SW 1271 (cell line): ENCODE measurements at places on chromosomes 1 and 21.

DNA sequence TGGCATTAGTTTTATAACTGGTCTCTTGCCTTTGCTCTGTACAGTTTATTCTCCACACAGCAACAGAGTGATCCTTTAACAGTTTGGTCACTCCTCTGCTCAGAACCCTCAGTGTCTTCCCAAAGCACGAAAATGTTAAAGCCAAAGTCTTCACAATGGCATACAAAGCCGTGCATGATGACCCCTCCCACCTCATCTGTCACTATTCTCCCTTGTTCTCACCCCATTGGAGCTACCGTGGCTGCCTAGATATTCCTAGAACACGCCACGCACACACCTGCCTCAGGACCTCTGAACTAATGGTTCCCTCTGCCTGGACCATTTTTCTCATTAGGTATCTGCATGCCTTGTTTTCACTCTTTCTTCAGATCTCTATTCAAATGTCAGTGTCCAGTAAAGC is 8.6 kb upstream of the SEMA4A start:
- no peak for DNase-seq

DNA sequence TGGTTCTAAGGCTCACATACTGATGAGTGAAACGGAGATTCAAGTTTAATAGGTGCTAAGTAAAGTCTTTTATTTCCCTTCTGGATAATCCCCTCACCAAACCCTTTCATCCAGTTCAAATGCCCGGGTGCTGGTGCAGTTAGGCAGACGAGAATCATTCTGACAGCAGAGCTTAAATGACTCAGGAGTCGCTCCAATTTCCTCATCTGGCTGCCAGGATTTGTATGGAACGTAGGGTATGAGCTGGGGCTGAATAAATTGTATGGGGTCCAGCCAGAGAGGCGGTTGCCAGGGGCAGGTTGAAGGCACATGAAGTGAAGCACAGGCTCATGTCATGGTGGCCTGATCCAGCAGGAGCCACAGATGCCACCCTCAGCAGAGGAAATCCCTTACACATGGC is 76.0 kb downstream of the PAPPA2 start:
- no peak for DNase-seq

DNA sequence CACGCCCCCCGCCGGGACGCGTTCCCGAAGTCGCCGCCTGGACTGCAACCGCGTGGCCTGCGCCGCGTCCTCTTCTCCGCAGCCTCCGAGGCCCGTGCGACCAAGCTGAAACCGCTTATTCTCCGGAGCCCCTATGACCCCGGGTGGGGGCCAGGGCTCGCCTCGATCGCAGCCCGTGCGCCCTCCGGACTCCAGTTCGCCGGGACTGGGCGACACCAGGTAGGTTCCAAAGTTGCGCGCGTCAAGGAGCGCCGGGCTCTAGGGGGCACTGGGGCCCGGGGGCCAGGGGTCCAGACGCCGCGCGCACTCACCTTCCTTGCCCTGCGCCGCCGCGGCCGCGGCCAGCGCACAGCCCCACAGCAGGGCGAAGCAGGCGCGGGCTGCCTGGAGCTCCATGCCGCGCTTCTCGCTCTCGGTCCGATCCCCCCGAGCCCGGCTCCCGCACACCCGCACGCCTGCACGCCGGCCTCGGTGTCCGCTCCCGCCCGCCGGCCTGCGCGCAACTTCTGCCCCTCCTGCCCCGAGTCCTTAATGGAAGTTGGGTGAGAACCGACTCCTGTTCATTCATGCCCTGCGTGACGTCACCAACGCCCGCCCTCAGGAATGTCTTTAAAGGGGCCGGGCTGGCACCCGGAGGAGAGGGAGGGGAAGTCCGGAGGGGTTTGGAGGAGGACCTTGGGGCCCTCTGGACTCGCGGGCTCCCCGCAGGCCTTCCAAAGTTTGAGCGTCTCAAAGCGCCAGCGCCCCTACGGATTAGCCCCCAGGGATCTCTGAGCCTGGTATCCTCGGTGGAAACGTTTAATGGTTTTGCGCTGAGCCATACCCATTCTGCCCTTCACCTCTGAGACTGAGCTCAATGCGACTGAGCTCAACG is at the start of gene EPHA2:
Gene EPHA2, minus strand, starts transcription at position 533 of the 874 bp plus-strand sequence. Its CDS starts 137 bp downstream, at position 396.
- DNase-seq, result peak; percentile 78

- no peak for DNase-seq
These were observed 838 bp upstream of the GRIK3 start for GRCh38 chr1:37035014-37035691.

- DNase-seq, result no peak
These were observed 2.2 kb upstream of the SPRR1B start for GRCh38 chr1:153028766-153029165.

DNA sequence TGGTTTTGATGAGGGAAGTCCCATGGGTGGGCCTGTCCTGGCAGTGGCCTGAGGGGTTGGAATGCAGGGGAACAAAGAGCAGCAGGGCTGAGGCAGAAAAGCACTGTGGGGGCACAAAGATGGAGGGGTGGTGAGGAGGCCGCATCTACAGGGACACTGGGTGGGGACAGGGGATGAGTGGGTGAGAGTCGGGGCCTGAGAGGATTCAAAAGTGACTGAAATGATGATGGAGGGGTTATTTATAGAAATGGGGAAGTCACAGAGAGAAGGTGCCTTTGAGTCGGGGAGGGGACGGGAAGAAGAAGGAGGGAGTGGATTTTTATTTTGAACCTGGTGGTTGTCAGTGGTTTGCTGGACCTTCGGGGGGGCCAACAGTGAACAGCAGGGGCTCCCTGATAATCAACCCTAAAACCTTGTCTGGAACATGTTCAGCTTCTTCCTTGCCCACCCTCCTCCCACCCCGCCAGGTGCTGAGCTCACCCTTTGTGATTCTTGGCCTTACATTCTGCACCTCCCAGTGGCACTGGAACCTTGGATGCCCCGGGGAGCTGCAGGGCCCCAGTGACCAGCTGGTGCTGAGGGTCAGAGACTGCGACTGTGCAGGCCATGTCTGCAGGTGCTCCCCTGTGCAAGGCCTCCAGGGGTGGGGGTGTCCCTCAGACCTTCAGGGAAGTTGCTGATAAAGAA is 42.9 kb downstream of the IER5 start:
- DNase-seq, result no peak

- no peak for DNase-seq
These were observed 29.4 kb downstream of the QSOX1 start for GRCh38 chr1:180184041-180184440.

DNA sequence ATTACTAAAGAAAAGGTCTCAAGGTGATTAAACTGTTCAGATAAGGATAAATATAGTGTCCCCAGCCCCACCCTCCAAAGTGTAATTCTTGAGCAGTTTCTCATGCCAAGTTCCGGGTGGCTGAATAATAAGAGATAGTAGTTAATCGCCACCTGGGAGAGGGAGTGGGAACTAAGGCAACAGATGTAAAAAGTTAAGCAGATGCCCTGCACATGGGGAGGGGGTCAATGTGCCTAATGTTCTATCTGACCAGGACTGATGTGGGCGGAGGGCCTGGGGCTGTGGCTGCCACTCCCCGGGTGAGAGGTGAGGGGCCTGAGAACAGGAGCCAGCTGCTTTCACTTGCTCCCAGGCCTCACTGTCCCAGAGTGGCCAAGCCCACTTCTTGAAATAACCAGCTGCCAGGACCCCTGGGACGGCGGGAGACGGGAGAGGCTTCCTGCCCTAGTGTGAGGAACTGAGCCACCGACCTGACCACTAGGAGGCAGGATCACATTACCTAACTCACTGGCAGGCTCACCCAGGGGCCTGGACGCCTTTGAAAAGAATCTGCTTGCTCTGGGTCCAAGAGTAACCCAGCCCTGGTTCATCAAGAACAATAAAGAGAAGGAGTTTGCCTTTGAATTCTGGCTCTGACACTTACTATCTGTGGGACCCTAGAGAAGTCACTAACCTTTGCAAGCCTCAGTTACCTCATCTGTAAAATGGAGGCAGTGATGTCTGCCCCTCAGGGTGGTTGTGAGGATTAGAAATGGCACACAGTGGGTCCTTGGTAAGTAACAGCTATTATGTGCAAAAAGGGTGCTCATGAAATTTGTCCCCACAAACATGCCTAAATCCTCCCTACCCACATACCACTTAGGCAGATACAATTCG is 179.2 kb downstream of the ATG4C start:
- DNase-seq, result no peak

DNA sequence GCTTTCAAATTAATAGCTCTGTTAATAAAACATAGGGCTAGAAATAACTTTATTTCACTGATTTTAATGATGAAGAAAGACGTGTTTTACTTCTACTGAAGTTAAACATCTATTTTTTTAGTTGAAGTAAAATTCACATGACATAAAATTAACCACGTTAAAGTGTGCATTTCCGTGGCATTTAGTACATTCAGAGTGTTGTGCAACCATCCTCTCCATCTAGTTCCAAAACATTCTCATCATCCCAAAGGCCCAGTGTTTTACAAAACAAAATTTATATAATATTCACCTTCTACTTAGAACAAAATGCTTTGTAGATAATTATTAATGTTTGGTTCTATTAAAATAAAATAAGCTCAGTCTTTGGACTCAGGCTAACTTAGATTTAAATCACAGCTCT is 108.5 kb upstream of the GNG12 start:
- DNase-seq, result no peak

DNA sequence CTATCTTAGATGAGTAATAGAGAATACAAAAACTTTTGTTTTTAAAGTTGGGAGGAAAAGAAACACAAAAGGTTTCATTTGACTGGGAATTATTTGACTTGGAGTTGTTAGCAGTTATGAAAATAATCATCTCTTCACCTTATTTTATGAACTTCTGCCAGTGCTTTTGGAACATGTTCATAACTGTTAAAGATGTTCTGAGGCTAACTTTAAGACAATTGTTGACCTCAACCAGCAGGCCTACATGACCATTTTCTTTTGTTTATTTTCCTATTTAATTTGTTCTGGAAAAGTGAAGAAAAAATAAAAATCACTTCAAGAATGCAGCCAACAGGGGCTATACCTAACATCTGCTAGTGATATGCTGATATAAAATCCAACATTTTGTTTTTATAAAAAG is 37.4 kb downstream of the JAM2 start:
- no peak for DNase-seq

- DNase-seq, result no peak
These were observed 1.4 kb upstream of the PAFAH2 start for GRCh38 chr1:25999041-25999800.

DNA sequence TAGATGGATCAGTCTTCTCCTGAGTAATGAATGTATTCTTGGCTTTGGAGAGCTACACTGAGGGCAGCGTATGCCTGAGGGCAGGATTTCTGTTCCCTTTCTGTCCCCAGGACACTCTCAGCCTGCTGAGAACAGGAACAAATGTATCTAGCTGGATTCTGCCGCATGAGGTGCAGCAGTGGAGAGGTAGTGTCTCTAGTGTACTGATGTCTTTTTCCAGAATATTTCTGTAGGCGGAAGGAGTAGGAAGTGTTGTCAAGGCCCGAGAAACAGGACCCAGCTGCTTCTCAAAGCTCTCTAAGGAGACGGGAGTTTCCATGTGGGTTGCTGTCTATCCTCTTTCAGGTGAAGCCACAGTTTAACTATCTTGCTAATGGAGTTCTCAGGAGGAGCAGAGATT is 65.5 kb downstream of the MT1HL1 start:
- no peak for DNase-seq

- DNase-seq, result no peak
These were observed 87.0 kb upstream of the ATP1B1 start for GRCh38 chr1:169019419-169020058.

- no peak for DNase-seq
These were observed 53.6 kb upstream of the SPOCD1 start for GRCh38 chr1:31869449-31869848.

DNA sequence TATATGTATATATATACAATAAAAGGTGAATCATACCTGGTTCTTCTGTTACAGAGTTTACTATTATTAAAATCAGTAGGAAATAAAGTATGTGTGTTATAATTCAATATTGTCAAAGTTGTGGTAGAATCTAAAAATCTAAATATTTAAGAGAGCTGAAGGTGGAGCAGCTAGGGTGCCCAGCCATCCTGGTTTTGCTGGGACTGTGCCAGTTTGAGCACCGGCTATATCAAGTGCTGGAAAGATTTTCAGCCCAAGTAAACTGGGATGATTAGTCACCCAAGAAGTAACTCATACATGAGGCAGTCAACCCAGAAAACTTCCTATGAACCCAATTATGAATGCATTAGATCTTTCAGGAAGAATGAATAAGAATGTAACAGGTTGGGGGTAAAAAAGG is 16.9 kb upstream of the KRTAP19-5 start:
- DNase-seq, result no peak

DNA sequence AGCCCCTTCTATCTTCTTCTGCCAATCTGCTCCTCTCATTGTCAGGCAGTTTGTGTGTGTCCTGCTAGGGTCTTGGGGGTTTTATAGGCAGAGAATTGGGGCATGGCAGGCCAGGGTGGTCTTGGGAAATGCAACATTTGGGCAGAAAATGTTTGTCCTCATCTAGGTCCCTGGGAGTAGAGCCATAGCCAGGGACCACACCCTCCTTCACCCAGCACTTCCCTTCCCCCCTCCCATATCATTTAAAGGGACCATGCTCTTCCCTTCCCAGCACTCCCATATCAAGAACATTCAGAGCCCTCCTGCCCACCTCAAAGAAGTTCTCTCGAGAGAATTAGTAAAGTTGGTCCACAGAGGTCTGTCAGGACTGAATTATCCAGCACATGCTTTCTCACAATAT is 41.7 kb downstream of the ZNF697 start:
- no peak for DNase-seq

DNA sequence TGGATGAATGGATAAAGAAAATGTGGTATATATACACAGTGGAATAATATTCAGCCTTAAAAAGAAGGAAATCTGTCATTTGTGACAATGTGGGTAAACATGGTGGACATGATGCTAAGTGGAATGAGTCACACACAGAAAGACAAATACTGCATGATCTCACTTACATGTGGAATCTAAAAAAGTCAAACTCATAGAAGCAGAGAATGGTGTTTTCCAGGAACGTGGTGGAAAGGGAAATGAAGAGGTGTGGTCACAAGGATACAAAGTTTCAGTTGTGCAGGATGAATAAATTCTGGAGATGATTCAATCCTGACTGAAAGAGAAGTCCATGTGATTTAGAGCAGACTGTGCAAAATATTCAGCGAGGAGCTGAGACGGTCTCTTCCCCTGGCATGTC is 56.6 kb downstream of the RYR2 start:
- DNase-seq, result no peak

DNA sequence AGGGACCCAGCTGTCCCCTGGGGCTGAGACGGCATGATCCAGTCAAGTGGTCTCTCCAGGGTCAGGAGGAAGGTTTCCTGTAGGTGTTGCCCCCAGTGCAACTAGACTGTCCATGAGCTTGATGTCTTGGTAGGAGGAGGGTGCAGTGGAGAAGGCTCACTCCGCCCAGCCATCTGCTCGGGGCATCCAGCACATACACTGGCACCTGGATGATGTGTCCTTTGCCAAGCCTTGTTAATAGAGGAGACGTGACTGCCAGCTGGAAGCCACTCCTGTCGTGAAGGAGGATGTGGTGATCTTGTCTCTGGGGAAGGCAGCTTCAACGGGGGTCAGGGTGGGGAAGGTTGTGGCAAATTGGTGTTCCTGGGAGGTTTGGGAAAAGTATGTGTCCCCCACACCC is 6.2 kb downstream of the DISP3 start:
- no peak for DNase-seq

GRCh38 chr21:40610345-40610744 is 236.6 kb downstream of the DSCAM start:
- DNase-seq, result no peak
